Right lung (tissue), 10 donors: ENCODE measurements at places on chromosomes 3 and 15.

- DNase-seq, result no peak
Measured at GRCh38 chr3:154764856-154765640, 315.1 kb upstream of the MME start.

DNA sequence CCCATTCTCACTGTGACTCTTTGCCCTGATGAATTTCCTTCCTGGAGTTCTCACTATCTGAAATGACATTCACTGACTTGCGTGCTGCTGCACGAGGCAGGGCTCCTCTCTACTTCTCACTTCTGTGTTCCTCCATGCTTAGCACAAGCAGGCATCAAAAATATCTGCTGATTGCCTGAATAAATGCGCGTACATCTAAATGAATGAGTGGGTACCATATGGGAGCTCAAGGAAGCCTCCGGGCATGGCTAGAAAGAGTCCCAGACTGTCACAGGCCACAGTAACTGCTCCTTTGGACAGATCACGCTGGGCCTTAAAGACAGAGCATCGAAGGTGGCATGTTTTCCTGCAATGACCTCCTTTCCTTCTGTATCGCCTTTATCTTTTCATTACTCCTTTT lies 31.6 kb downstream of the HCN4 start:
- no peak for DNase-seq

GRCh38 chr3:111715911-111716523 lies 120.9 kb upstream of the ZBED2 start:
- DNase-seq, result no peak

DNA sequence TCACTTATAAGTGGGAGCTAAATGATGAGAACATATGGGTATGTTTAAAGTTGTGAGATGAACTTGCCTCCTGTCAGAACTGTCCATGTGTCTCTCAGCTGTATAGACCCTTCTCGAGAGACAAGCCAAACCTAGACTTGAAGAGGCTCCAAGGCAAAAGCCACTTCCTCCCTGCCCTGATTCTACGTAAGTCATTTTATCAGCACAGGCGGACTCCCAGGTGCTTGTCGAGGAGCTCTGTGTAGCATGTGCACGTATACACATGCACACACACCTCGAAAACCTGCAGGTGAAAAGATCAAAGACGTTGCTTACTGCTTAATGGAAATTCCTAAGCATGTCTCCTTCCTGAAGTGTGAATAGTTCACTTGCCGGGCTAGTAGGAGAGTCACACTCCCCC lies 5.6 kb upstream of the CLEC3B start:
- no peak for DNase-seq

GRCh38 chr15:25884370-25884769 lies 21.2 kb upstream of the ATP10A start:
- no peak for DNase-seq

GRCh38 chr15:52439470-52439869 lies 89.2 kb downstream of the MYO5A start:
- no peak for DNase-seq

- DNase-seq, result no peak
Measured at GRCh38 chr3:13636186-13636585, 87.3 kb downstream of the FBLN2 start.

DNA sequence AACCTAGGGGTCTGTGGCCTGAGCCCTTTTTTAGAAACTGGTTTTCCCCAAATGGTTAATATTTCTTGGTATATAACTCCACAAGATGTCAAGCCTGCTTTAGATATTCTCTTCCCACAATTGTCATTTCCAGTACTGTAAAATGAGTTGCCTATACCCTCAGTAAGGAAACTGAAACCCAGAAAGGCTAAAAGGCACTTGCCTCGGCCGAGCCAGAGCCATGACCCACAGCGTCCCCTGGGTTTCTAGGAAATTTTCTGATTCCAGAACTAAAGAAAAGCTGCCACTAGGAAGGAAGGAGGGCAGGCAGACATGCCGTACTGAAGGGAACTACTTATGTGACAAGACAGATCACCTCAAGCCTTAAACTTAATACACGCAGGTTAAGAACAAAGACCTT lies 59.1 kb downstream of the ATP8B4 start:
- DNase-seq, result no peak

GRCh38 chr15:40693904-40694687 lies 878 bp upstream of the RAD51 start:
- no peak for DNase-seq

GRCh38 chr3:3177861-3178497 lies 1.5 kb downstream of the CRBN start:
- DNase-seq, result no peak

GRCh38 chr3:62209101-62209500 lies 164.2 kb downstream of the FEZF2 start:
- no peak for DNase-seq

DNA sequence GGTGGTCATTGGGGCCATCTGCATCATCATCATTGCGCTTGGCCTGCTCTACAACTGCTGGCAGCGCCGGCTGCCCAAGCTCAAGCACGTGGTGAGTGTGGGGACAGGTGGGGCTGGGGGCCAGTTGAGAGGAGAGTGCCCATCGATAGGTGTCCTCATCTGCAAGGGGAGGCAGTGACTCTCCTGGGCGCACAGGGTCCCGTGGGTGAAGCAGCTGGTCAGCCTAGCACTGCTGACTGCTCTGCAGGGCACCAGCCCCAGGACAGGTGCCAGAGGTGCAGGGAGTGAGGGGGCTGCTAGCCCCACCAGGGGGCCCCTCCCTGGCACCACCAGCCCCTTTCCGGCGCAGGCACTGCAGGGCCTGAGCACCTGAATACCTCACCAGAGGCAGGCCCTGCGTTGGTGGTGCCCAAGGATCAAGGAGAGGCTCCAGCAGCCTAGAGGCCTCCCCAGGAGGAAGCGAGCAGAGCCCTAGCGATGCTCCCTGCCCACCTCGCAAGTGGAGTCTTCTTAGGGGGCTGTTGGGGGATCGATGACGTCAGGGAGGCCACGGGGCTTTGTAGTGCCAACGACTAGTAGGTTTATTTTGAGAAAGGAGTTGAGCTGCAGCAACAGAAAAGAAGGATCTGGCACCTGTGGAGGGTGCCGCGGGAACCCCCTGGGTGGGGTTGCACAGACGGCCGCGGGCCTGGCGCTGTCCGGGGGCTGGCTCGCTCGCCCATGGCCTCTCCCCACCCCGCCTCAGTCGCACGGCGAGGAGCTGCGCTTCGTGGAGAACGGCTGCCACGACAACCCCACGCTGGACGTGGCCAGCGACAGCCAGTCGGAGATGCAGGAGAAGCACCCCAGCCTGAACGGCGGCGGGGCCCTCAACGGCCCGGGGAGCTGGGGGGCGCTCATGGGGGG lies 976 bp upstream of the ABTB1 start:
- DNase-seq, result peak; percentile 21

- no peak for DNase-seq
Measured at GRCh38 chr15:85406916-85407315, 26.5 kb downstream of the AKAP13 start.
